ENCODE measurements at places on chromosomes 16 and 17.

DNA sequence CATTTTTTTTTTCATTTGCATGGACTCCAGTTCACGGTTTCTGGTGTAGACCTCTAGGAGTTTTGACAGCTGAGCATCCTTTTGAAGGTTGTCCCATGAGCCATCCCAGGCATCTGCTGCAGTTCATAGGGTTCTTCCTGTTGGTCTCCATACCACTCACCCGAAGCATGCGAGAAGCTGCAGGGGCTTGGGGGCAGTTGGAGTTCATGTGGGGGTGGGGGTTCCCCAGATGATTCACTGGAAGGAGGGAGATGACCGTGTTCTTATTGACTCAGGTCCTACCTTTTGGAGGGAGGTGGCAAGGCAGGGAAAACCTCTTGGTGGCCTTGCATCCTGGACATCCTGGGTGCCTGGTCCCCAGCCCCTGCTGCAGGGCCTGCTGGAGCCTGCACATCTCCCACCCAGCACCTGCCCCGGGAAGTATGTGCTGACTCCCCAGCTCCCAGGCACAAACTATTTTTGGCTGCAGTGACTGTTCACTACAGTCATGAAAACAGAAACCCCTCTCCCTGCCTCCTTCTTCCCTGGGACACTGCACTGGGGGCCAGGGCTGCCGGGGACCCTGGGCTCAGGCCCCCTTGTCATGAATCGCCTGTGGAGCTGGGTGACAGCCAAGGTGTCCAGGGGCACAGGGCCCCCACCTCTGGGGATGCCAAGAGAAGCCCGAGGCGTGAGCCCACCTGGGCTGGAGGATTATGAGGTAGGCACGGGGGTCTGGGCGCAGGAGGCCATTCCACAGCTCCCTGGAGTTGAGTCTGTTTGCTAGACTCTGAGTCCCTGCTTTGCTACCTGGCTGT is 64.9 kb upstream of the LGALS9 start:
- DNase-seq, result no peak

DNA sequence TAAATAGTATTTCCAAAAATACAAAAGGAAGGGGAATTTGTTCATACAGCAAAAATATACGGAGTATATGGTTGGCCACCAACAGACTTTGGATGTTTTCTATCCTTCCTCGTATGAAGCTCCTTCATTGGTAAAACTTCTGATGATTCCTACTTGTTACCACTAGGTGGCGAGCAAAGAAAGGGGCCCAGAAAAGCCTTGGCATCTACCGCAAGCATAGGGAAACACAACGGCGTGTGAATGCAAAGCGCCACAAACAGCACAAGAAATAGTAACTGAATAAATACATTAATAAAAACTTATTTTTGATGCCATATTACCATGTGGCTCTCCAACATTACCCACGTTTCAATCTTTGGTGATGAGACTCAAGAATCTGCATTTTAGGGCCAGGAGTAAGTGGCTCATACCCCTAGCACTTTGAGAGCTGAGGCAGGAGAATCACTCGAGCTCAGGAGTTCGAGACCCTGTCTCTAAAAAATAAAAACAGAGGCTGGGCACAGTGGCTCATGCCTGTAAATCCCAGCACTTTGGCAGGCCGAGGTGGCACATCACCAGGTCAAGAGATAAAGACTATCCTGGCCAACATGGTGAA is 34.5 kb downstream of the YWHAE start:
- DNase-seq, result peak; percentile 76

DNA sequence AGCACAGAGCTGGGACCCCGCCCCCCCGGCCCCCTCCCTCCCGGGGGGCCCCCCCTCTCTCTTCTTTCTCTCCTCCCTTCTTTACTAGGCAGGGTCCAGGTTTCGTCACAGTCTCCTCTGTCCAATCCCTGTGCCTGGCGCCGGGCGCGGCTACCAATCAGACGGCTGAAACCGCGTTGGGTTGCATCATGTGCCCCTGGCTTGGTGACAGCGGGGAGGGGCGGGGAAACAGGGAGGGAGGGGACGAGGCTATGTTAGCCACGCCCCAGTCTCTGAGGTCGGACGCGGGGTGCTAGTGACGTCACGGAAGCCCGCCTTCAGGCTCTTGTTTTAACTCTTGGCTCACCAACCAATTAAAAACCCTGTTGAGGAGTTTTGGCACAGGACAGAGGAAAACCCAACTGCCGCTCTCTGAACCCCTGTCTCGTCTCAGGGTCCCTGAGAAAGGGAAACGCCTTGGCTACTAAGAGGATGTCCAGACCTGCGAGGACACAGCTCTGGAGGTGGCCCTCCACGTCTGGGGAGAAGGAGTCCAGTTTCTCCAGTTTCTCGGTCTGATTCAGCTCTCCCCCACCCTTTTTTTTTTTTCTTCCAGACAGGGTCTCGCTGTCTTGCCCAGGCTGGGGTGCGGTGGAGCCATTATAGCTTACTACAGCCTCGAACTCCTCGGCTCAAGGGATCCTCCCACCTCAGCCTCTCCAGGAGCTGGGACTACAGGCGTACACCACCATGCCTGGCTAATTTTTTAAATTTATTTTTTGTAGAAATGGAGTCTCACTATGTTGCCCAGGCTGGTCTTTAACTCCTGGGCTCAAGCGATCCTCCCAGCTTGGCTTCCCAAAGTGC is 441 bp upstream of the PLEKHH3 start:
- peak; percentile 98 for DNase-seq

- DNase-seq, result no peak
These were observed 27.3 kb downstream of the NUP85 start for GRCh38 chr17:75232786-75233185.

- DNase-seq, result no peak
These were observed 9.9 kb downstream of the LGALS3BP start for GRCh38 chr17:78969865-78970264.

GRCh38 chr17:39954876-39955275 is 7.9 kb upstream of the GSDMA start:
- DNase-seq, result no peak

GRCh38 chr17:58353389-58353825 is 1.4 kb upstream of the SUPT4H1 start:
- peak; percentile 6 for DNase-seq

GRCh38 chr17:81189670-81190530 is 23.9 kb upstream of the AATK start:
- DNase-seq, result no peak

GRCh38 chr16:51553314-51553713 is 402.2 kb upstream of the SALL1 start:
- no peak for DNase-seq

GRCh38 chr17:19260958-19261357 is 23.8 kb downstream of the EPN2 start:
- no peak for DNase-seq

DNA sequence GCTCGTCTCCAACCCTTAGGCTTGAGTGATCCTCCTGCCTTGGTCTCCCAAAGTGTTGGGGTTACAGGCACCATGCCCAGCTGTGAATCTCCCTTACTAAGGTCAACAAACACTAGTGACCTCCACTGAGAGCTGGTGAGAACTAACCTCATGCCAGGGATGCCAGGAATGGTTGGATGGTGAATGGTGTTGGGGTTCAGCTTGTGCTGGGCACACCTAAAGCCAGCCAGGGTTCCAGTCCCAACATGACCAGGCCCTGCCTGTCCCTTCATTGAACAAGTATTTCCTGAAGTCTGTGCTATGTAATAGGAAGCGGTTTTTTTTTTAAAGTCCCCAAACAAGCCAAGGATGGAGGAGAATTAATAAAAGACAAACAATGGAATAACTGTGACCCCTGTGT is 56.0 kb upstream of the TOB1 start:
- no peak for DNase-seq

- no peak for DNase-seq
These were observed 6.7 kb downstream of the TAT start for GRCh38 chr16:71570144-71570543.

- DNase-seq, result peak; percentile 70
These were observed 30.8 kb downstream of the USP10 start for GRCh38 chr16:84730406-84731106.

DNA sequence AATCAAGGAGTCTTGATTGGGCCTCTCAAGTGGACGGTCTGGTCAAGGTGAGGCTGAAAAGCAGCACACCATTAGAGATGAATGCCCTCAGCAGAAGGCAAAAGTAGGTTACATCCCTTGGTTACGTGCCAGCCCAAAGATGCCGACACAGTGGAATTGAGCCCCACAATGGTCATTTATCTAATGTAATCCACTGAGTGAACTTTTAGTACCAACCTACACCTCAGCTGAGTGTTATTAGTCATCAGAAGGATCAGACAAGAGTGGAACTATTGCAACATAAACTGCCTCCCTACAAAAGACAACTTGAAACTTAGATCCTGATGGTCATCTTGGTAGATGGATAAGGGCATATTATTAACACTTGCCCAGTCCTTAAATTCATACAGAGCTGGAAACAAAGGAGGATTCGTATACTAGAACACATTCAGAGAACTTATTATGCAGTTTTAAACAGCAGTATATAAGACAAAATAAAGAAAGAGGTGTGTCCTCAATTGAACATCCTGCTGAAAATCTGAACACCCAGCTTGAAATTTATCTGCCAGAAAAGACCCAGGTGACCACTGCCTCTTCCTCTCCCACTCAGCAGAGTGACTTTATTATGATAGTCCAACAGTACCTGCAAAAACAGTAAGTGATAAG is 2.8 kb downstream of the DCUN1D3 start:
- no peak for DNase-seq

DNA sequence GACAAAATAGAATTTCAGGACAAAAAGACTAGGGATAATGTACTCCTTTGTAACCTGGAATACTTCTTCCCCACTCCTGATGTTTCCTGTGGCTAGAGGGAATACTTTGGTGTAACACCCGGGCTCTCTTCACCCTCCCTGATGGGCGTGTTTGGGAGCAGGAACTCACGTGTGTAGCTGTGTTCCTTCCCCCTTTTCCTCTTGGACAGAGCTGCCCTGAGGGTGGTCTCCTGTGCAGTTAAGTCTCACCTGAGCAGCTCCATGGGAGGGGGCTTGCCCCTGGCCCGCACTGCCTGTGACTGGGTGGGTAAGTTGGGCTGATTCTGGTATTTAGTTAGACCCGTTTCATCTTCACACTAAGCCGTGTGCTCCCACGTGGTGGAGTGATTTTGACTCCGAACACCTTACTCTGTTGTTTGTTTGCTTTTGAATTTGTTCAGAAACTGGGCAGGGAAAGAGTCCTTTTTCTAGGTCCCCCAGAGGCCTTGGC is 87.9 kb downstream of the OR1D5 start:
- DNase-seq, result no peak

DNA sequence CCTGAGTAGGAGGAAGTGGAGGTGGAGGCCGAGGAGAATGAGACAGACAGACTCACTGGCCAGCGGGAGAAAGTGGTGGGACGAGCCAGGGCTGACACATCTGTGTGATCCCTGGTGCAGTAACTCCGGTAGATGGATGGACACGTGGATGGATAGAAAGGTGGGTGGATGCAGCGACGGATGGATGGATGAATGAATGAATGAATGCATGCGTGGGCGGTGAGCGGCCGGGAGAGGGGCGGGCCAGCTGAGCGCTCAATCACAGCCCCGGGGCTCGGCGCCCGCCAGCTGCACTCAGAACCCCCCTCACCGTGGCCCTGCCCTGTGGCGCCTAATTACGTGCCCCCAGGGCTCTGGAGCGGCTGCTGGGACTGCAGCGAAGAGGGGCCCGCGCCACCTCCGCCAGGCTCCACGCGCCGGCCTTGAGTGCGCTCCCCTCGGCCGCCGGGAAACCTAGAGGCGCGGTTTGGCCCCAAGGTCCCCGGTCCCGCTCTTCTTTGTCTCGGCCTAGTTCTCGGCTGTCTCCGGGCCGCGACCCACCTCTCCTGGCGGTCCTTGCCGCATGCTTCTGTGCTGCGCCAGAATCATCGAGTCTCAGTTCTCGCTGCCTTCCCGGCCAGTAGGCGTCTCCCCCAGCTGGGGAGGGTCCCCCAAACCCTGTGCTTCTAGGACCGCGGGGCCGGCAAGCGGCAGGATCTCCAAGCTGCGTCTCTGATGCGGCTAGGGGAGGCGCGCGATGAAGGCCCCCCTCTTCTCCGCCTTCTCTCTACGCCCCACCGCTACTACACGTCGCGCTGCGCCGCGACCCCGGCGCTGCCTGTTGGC is 41.0 kb downstream of the RAI1 start:
- no peak for DNase-seq

GRCh38 chr16:31190061-31190460 is 10.1 kb downstream of the FUS start:
- DNase-seq, result no peak

DNA sequence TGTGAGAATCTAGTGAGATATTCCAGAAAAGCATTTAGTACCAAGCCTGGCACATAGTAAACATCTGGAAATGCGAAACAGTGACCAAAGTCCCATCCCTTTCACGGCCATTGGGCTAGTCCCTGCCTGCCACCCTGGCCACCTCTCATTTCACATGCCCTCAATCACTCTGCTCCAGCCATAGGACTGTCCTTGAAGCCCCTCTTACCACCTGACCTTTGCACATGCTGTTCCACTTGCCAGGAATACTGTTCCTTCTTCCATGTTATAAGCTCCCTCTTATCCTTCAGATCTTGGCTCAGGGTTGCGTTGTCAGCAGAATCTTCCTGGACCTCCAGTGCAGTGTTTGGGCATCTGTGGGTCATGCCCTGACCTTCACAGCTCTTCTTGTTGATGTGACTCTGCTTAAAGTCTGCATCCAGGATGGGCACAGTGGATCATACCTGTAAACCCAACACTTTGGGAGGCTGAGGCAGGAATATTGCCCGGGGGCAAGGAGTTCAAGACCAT is 2.1 kb downstream of the MYO15A start:
- DNase-seq, result no peak

- no peak for DNase-seq
These were observed 8.2 kb downstream of the NPTX1 start for GRCh38 chr17:80468242-80468641.

DNA sequence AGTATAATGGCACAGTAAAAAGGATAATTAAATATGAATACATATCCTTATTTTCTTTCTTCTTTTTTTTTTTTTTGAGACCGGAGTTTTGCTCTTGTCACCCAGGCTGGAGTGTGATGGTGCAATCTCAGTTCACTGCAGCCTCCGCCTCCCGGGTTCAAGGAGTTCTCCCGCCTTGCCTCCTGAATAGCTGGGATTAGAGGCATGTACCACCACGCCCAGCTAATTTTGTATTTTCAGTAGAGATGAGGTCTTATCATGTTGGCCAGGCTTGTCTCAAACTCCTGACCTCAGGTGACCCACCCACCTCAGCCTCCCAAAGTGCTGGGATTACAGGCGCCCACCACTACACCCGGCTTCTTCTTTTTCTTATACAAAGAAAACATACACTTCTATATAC is 12.0 kb downstream of the GABARAPL2 start:
- DNase-seq, result no peak

DNA sequence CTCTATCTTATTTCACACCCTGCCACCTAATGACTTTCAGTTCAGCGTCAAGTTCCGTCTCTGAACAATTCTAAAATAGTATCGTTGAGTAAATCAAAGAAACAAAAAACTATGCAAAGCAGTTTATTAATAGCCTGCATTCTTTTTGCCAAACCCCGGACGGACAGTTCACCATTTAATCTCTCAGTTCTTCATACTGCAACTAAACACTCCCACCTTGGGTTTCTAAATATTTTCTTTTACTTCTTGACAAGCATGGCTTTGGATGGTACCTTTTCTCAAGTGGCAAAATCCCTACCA is 1.2 kb downstream of the MYH11 start:
- DNase-seq, result peak; percentile 82

Data from GM13976 (cell line).